Activated naive CD4-positive, alpha-beta T cell (primary cell): ENCODE measurements at places on chromosomes 7 and 10.

- DNase-seq: no peak
These were observed 71.4 kb downstream of the PROSER2 start for GRCh38 chr10:11894381-11895107.

DNA sequence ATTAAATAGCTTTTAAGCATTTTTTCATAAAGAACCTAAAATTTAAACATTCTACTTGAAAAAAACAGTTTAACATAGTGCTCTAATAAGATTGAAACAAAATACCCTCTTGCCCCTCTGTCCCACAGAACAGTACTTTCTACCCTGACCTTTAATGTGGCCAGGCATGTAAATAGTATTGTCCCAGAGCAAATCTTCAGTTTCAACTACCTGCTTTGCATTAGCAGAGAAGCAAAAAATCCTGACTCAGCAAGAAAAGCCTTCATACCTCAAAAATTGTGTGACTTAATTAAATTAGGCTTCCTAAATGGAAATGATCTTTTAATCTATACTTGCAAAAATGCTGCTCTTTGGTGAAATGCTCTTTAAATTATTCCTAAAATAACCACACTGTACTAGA, 237.4 kb upstream of the AOAH start:
- DNase-seq: no peak

- no peak for DNase-seq
These were observed 6.6 kb downstream of the MRPL43 start for GRCh38 chr10:100980711-100981110.

- DNase-seq: no peak
These were observed 2.2 kb upstream of the LRRC27 start for GRCh38 chr10:132329565-132330485.

DNA sequence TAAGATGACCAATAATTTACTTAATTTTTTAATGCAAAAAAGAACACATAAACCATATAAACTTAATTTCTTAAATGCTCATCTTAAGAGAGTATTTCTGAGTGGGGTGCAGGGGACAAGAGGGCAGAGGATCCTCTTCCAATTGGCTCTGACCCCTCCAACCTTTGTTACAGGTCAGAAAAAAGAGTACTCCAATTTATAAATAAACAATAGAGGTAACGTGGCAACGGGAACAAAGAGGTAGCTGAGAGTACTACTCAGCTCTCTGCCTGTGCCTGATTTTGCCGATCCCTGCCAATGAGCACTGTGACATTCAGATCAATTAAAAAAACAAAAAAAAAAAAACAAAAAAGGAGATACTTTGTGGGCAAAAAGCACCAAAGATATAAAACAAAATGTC, 307.9 kb downstream of the PARD3 start:
- DNase-seq: no peak

- DNase-seq: peak; percentile 82
These were observed 53.7 kb upstream of the KDM7A start for GRCh38 chr7:140230516-140230860.

DNA sequence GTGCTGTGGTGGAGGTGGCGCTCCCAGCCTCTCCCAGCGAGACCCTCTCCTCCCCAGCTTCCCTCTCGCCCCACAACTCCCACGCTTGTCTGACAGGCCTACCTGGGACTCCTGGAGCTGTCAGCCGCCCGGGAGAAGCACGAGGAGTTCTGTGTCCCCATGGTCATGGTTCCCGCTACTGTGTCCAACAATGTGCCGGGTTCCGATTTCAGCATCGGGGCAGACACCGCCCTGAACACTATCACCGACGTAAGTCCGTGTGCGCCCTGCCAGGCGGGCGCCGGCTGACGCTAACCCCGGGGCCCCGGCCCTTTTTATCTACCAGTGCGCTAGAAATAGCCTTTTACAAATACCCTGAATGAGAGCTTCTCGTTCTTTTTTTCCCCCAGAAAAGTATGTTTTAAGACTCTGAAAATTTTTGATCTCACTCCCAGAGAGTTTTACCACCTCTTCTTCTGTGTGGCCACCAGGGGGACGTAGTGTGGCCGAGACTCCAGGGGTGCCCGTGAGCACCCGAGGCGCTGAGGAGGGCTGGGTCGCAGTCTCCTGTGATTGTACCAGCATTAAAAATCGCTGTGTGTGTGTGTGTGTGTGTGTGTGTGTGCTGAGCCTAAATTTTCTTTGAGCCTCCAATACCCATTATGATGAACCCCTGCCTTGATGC, 52.6 kb downstream of the PFKP start:
- DNase-seq: no peak

GRCh38 chr7:156499247-156499881, 141.2 kb upstream of the RNF32 start:
- no peak for DNase-seq

DNA sequence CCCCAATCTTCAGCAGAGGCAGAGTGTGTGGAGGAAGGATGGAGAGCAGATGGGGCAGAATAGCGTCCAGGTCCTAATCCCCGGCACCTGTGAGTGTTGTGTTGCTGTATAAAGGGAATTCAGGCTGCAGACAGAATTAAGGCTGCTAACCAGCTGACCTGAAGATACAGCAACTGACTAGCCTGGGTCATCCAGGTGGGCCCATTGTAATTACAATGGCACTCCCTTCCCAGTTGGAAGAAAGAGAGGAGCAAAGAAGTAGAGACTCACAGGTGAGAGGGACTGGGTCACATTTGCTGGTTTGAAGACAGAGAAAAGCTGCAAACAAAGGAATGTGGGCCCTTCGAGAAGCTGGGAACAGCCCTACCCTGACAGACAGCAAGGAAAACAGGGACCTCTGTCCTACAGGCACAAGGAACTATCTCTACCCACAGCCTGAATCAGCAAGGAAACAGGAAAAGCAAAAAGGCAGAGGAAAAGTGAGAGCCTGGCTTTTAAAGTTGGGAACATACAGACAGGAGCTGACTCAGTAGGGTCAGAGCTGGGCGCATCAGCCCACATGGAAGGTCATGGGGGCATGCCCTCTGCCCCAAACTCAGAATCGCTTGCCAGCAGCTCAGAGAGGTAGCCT, 11.6 kb upstream of the TMEM72 start:
- DNase-seq: no peak

- DNase-seq: no peak
These were observed 3.4 kb downstream of the NSUN6 start for GRCh38 chr10:18647945-18648344.

DNA sequence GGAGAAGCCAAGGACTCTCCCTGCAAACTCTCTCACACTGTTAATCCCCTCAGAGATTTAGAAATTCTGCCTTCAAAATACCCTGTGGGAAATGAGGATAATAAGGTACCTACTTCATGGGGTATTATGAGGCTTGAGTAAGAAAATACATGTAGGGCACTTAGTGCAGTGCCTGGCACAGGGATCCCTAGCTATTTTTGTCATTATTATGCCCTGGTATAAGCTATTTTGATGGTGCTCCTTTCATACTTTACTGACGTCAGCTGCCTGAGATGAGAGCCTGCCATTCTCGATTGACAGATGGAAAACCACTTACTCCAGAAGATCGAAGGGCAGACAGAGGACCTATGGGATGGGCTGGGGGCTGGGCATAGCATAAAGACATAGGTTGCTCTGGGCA, 30.1 kb downstream of the MKX start:
- no peak for DNase-seq

DNA sequence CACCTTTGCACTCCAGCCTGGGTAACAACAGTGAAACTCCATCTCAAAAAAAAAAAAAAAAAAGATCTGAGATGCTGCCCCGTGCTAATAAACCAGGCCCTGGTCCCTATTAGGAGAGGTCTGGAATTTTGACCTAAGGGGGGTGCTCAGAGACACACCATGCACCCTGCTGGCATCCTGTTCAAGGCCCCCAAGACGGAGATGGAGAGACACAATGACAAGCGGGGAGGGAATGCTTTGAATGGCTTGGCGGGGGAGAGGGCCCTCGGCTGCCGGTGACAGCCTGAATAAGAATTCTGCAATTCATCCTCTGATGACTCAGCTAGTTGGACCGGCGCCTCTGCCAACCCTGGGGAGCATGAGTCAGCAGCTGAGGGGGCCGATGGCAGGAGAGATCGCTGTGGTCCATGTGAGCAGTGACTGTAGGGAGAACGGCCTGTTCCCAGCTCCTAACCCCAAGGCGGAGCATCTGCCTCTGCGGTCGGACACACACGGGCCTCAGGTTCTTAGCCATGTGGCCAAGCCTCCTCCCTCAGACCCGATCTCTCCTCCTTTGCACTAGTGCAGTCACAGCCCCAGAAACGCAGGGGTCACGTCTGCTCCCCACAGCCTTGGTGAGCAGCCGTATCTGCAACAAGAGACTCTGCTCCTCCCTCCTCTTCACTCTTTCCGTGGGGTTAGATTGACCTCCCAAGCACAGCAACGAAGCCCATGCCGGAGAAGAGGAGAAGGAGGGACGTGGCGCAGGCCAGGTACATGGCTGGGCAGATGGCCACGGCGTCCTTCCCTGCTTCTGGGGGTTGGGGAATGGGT, 14.9 kb downstream of the TRIM56 start:
- no peak for DNase-seq

- no peak for DNase-seq
These were observed 55.6 kb downstream of the OSBPL3 start for GRCh38 chr7:24924375-24924774.
